ENCODE measurements at places on chromosomes 6 and 20.

DNA sequence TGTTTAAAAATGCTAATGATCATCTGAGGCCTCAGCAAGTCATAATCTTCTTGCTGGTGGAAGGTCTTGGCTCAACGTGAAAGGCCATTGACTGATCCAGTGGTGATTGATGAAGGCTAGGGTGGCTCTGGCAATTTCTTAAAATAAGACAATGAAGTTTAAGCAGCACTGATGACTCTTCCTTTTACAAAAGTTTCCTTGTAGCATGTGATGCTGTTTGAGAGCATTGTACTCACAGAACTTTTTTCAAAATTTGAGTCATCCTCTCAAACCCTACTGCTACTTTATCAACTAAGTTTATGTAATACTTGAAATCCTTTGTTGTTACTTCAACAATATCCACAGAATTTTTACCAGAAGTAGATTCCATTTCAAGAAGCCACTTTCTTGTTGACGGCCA is 382.3 kb downstream of the ESR1 start:
- no peak for DNase-seq

DNA sequence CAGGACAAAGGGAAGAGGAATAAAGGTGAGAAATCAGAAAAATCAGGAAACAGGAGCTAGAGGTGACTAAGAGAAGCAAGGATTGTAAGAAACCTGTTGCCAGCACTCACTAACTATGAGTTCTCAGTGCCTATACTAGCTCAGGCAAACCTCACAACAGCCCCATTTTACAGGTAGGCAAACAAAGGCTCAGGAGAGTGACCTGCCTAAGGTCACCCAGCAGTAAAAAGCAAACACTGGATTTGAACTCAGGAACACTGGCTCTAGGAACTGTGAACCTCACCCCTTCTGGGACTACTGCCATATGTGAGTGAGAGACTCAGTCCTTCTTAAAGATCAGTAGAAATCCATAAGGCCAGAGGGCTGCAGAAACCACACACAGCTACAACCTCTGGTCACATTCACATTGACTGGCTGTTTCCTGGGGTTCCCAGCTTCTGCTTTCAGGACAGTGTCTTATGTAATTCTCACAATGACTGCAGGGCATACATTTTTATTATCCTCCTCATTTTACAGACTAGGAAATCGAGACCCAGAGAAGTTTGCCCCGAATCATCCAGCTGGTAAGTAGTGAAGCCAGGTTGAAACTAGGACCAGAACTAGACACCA is 80.7 kb upstream of the MAFB start:
- DNase-seq: no peak

DNA sequence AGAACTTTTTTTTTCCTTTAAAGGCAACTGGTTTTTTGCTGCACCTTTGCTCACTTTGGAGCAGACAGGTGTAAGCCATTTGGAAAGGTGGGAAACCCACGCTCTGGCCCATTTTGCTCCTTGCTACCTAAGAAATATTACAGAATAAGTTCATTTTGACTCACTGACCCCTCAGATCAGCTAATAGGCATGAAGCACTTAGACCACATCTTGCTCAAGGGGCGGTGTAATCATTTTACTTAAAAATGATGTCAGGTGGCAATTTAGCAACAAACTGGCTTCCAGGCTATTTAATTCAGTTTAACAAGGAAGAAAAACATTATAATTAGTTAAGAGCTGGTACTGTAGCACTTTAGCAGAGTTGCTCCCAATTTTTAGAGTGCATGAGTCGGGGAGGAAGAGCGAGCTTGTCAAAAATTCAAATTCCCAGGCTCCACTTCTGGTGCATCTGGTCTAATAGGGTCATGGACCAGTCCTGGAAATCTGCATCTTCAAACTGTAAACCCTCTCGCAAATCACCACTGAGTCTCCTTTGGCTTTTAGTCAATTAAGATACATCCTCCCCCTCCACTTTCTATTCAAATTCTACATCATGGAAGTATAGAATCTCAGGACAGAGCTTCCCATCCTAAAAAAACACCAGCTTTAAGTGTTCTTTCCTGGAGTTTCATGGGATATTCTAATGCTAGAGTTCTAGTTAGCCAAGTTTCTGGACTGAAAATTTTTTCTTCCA is 38.2 kb downstream of the JAG1 start:
- DNase-seq: no peak

DNA sequence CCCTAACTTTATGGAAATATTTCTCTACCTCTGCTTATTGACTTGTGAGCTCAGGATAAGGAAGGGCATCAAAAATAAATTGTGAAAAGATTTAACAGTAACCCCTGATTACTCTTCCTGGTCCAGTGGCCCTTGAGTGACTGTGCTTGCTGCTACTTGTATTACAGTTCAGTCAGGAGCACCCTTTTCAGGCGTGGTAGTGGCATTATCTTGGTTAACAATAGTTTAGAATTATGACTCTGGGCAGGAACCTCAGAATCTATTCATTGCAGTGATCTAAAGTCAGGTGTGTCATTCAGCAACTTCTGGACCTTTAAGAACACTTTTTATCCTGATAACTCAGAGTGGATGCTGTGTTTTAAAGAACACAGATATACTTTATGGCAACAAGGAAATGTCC is 43.4 kb downstream of the FAM135A start:
- DNase-seq: no peak

- no peak for DNase-seq
Measured at GRCh38 chr6:11069760-11070159, 23.9 kb upstream of the SMIM13 start.

DNA sequence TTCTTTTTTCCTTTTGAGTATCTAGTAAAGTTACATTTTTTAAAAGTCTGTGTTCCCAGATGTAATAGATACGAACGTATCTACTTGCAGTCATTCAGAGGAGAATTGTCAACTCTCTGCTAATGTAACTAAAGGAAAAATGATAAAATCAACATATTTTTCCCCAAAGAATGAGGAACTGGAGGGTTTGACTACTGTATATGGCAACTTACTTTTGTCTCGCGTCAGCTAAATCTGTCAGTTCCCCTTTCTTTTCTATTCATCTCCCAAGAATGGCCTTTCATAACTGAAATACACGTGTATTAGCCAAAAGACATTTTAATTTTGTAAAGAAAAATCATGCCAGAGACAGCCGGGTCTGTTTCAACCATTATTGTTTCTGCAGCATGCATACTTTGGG is 5.4 kb downstream of the EYA2 start:
- DNase-seq: no peak

DNA sequence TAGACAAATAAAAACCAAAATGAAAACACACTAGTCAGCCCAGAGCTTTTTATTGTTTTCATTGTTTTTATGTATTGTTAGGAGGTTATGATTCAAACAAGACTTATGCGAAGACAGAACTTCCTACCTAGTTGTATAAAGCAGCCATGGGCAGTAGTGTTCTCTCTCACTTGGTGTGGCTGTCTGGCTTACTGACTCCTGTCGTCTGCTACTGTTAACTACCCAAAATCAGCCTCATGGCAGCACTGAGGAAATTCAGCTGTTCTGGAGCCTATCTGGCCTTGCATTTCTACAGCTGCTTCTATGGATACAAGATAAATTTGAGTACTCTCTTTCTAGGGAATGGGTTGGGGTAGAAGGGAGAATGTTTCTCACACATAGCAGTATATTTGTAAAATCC is 20.4 kb downstream of the VTA1 start:
- no peak for DNase-seq

DNA sequence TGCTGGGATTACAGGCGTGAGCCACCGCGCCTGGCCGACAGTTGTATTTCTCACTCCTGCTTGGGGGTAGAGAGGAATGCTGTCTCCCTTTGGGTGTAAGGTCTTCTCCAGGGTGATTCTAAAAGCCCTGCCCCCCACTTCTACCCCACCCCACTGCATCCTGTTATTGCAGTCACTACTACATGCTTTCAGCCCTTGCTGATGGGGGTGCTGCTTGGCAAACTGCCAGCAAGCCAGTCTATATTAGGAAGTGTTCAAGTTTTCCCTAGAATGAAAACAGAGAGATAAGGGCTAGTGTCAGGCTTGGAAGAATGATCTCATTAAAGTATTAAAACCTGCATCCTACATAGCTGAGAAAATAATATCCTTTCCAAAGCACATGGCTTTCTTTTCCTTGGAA is 31.3 kb downstream of the TTI1 start:
- no peak for DNase-seq

- DNase-seq: no peak
Measured at GRCh38 chr20:58584881-58585752, 66.0 kb upstream of the STX16 start.

DNA sequence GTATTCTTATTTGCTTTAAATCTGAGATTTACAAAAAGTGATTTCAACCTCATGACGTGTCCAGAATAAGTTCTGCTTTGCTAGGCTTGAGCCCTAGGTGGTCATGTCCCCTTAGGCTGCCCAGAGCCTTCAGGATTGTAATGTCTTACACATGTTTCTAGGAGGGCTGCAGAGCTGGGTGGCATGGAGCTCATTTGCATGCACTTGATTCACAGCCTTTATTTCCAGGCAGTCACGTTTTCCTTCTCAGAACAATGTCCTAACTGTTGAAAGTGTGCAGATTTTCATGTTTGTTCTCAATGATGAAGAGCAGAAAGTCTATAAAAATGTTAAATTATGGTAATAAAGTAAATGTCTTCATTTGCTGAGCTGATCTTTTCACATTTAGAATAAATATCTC is 448.6 kb upstream of the SOX4 start:
- no peak for DNase-seq

- DNase-seq: no peak
Measured at GRCh38 chr6:41325446-41326066, 9.9 kb upstream of the NCR2 start.

DNA sequence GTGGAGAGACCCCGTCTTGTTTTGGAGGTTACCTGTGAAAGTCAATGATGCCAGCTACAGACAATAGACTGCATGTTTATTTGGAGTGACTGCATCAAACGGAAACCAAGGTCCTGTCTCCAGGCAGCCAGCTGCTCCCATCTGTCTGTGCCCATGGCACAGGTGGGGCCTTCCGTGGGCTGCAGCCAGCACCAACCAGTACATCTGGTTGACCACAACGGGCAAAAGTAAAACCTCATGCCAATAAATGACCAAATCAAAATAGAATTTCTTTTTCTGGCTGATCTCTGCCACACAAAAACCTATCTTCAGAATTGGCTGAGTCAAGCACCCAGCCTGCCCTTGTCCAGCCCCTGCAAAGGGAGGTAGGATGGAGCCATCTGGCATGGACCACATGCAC is 33.5 kb downstream of the DLL1 start:
- no peak for DNase-seq

DNA sequence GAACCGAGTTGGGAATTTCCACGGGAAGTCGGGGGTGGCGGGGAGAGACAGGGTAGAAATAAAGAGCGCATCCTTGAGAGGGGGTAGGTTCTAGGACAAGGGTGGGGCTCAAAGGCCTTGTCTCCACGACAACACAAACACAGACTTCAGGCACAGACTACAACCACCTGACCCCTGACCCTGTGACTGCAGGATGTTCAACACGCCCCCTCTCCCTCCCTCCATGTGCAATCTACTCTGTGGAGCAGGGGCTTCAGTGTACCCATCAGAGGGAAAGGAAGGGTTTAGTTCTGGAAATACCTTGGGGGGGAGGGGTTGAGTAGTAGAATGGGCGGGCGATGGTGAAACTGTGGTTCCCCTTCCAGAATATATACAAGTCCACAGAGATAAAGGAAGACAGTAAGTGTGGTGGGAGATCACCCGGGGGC is 651 bp upstream of the TAPBP start:
- peak; percentile 43 for DNase-seq

GRCh38 chr20:61756966-61757677 is 308.6 kb downstream of the TAF4 start:
- no peak for DNase-seq

GRCh38 chr20:51468636-51469035 is 73.9 kb downstream of the NFATC2 start:
- no peak for DNase-seq

DNA sequence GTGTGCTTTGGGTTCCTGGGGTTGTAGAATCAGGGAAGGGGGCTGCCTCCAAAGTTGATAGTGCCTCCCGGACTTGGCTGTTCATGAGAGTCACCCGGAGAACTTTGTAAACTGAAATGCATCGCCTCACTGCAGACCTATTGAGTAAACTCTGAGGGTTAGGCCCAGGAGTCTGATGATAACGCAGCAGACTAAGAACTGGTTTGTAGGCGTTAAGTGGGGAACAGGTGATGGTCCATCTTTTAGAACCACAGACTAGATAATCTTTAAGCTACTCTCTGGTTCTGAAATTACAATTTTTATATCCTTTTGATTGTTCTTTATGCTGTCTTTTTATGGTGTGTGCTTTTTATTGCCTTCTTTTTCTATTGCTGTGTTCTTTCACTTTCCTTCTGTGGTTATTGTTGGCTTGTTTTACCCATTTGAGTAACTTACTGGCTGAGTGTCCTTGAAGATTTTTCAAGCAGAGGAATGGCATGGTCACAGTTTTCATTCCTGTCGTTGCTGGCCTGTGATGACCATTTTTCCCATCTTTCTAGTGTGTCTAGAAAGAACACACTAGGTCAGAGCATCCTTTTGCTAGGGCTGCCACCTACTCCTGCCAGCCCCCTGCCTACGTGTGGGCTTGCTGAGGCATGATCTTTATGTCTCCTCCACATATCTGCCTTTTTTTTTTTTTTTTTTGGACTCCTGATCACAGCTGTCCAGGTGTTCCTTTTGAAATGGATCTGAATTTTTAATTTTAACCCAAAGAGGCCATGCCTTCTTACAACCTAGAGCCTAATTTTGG is 30.9 kb downstream of the LRRC1 start:
- DNase-seq: no peak

DNA sequence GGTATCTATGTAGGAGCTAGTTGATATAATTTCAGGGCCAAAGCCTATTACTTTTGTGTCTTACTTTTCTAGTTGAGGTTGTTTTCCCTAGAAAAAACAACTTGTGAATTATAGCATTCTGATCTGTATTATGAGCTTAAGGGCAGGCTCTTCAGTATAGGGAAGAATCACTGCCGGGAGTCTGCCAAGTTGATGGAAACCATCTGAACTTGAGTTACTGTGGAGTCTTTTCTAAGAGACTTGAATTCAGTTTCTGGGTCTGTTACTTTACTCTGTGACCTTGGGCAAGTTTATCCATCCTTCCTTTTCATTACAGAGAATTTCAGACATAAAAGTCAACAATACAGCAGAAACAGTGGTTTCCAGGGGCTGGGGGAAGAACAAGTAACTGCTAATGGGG is 2.1 kb upstream of the CASS4 start:
- no peak for DNase-seq

DNA sequence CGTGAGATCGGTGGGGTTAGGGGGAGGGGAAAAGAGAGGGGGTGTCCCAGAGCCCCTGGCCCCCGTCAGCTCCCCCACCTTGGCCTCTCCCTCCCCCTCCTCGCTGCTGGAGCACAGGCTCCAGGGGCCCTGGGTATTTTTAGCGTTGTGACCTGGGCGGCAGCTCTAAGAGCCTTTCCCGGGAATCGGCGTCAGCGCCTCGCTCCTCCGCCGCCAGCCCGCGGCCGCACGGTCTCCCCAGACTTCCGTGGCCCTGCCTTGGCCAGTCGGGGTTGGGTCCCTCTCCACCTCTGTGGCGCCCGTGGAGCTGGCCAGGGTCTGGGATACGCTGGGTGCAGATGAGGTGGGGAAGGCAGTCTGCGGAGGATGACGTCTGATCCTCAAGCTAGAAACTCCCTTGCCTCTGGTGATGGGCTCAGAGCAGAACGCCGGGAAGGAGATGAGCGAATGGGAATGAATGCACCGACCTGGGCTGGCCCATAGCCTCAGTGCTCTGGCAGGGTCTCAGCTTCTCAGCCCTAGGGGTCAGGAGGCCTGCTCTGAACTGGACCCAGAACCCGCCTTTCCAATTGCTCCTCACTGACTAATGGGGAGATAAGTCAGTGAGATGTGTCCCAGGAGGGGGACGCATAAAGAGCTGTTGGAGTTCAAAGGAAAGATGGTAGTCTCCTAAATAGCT is 883 bp upstream of the DBNDD2 start:
- peak; percentile 17 for DNase-seq

- DNase-seq: no peak
Measured at GRCh38 chr20:3242172-3242692, 3.2 kb upstream of the SLC4A11 start.

Data from CD8-positive, alpha-beta T cell (primary cell).